ENCODE measurements at places on chromosomes 7 and 10.

DNA sequence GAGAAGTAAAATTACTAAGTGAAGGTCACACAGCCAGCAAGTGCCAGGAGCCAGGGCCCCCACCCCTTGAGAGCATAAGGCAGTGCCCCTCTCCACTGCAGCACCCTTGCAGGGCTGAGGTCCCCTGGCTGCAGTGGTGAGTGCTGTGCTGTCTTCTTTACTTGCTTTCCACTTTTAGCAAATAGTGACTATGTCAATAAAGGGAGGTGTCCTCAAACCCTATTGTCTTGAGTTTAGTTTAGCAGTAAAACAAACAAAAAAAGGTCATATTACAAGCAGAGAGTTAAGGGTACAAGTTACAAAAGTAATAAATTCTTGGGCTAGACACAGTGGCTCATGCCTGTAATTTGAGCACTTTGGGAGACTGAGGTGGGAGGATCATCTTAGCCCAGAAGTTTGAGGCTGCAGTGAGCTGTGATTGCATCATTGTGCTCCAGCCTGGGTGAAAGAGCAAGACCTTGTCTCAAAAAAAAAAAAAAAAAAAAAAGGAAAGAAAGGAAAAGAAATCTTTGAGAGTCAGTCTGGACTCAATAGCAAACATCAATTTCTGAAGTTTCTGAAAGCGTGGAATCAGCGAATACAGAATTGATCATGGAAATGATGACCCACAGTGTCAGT lies 39.0 kb upstream of the KIF5B start:
- DNase-seq = no peak

- no peak for DNase-seq
These were observed 8.1 kb upstream of the VDAC2 start for GRCh38 chr10:75202321-75203045.

DNA sequence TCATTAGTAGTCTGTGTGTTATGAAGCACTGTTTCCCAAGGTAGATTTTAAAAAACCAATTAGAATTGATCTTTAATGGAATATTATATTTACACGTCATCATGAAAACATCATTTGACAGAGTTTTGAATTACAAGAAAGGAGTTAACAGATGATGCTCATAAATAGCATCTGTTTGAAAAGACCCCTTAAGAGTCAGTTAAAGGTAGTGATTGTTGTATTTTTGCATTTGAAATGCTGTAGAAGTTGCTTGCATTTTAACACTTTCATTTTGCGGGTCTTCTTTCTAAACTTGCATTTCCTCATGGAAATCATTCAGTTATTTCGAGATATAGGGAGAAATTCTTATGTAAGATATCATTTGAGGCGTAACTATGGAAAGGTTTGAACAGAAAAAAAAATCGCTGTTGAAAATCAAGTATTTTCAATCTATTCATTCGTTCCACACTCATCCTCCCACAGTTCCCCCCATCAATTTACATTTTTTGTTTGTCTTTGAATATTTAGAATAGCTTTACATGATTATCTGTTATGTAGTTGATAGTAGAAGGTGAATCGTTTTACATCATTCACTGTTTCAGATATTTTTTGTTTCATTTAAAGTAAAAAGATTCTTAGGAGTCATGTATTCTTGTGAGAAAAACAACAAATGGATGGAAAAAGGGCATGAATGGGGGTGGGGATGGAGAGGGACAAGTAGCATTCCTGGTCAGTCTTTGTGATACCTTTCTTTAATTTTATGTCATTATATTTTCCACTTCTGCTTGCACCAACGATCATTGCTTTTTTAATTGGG lies 3.0 kb upstream of the SKIDA1 start:
- DNase-seq = no peak

GRCh38 chr10:128377988-128378387 lies 251.8 kb upstream of the MKI67 start:
- DNase-seq = no peak

GRCh38 chr7:16669581-16669980 lies 23.6 kb downstream of the BZW2 start:
- DNase-seq = no peak

- DNase-seq = no peak
These were observed 74.1 kb upstream of the PARD3 start for GRCh38 chr10:34889004-34889869.

- DNase-seq = no peak
These were observed 56.1 kb upstream of the SH2B2 start for GRCh38 chr7:102230593-102230992.

DNA sequence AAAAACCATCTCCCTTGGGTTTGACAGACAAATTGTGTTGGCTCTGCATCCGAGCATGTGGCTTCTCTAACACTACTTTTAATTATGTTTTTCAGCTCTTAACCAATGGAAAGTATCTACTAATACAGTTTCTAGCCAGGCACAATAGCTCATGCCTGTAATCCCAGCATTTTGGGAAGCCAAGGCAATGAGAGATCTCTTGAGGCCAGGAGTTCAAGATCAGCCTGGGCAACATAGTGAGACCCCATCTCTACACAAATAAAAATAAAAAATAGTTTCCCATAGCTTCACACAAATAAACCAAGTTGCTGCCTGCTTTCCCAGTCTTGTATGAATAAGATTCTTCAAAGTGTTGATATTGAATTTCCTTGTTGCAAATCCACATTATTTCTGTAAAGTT lies 13.8 kb upstream of the ARHGAP12 start:
- DNase-seq = no peak

DNA sequence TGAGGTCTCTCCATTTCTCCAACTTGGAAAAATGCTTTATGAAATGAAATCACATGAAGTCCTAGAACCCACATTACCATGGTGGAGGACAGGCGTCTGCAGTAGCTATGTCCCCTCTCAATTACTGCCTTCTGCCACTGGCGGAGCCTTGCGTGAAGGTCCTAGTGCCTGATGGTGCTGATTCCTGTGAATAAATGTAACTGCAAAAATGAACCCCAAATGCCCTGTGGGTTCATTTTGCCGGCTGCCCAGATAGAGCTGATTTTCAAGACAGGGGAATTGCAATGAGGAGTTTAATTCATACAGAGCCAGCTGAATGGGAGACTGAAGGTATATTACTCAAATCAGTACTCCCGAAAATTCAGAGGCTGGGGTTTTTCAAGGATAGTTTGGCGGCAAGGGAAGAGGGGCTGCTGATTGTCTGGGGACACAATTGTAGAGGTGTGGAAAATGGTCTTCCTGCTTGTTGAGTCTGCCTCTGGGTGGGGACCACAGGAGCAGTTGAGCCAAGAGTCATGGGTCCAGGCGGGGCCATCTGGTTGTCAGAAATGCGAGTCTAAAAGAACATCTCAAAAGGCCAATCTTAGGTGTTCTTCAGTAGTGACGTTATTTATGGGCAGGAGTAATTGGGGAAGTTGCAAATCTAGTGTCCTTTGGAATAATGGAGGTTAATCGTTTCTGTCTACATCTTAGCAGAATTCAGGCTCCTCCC lies 13.5 kb downstream of the PRF1 start:
- DNase-seq = no peak

DNA sequence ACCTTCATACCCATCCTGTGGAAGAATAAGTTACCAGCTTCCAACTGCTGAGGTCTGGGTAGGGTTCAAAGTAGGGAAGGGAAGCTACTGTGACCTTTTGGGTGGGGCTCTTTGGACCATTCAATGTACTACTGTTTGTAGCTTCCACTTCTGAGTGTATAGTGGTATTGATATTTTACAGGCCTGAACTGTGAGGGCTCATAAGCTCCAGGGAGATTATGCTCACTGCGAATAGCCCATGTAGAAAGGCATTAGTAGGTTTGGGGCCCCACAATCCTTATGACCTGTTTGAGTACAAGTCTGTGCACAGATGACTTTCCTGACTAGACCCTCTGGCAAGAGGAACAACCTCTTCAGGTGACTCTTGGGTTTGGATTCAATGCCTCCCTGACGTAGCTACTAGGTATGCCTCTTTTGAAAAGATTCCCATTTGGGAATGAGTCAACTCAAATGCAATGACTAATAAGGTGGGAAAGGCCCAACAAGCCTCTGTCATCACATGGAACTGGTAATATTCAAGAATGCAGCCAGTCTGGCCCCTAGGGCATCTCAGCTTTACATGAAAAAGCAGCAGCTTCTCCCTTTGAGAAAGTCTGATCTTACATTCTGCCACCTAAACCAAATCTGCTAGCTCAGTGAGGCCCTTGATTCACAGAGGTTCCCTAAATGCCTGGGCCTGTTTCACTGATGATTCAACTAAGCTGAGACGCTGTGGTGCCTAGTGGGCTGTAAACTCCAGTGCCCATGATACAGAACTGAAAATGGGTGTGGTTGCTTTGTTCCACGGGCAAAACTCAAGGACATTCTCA lies 79.8 kb downstream of the ABI1 start:
- DNase-seq = no peak

DNA sequence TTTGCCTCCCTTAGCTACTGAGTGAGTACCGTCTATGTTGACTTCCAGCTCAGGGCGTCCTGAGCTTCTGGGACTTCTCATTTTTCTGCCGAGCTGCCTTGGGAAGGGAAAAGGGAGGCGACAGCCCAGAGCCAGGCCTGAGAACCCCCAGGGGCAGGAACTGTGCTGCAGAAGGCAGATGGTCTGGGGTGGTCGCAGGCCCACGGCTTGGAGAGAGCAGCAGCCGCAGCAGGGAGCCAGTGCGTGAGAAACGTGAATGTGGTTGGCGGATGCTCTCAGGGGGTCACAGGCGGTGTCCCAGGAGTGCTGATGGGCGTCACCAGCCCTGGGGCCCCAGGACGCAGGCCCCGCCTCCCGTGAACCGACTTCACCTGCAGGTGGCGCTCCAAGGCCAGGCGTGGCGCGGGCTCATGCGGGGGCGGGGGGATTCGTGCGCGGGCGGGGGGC lies 9.2 kb upstream of the PWWP2B start:
- DNase-seq = peak; percentile 11

GRCh38 chr10:128031216-128031615 lies 95.0 kb downstream of the MKI67 start:
- DNase-seq = no peak

- DNase-seq = no peak
These were observed 806 bp upstream of the VIPR2 start for GRCh38 chr7:159145490-159145855.

DNA sequence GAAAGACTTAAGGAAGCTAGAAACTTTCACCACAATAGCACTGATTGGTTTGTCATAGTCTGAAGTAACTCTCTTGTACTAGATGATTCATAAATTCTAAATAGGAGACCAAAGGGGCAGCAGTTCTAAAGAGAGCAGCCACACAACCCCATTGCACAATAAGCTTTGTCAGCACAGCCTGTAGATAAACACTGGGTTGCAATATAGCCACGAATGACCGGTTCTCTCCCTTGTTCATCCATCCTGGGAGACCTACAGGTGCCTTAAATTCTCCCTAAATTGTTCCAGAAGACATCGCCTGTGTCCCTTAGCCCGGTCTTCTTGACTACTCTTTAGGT lies 167.0 kb downstream of the SNX13 start:
- DNase-seq = no peak

DNA sequence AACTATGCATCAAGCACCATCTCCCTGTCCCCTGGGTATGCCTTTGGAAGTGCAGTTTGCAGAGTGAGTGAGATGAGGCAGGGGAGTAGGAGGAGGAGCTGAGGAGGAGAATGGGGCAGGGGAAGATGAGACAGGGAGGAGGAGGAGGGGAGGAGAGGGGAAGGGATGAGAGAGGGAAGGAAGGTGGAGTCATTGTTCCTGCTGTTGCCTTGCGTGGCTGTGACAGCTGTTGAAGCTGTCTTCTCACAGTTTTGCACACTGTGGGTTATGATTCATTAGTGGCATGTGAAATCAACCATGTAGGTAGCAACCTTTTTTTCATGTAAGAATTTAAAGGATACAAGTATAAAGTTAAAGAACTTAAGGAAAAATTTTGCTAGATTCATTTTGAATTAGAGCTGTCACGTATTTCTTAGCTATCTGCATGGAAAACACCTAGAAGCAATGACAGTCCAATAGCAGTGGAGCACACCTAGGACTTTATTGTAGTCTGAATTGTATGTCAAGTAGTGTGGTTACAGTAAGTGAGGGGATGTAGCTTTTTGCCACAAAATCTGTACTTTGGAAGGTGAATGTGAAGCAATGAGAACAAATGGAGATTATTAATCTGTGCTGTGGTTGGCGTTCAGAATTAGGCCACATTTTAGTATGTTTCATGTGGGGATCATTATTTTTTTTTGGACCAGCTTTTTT lies 21.7 kb downstream of the CCM2 start:
- no peak for DNase-seq

GRCh38 chr7:136183981-136184380 lies 206.8 kb upstream of the MTPN start:
- no peak for DNase-seq

DNA sequence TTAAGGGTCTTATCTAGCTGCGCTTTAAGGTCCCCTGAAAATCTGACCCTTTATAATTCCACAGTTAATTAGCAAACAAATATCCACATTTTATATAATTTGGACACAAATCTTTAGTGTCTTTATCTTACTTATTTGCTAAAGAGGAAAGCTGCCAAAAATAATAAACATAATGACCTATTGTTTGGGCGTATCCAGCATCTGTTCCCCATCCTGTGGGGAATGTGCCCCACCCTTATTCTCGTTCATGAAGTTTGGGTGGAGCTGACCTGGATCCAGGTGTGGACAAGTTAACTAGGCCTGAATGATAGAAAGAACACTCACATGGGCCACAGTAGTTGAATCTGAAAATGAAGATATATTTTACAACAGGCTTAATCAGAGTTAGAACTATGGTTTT lies 218.3 kb downstream of the CRPPA start:
- no peak for DNase-seq

GRCh38 chr7:29281782-29282541 lies 87.4 kb downstream of the CHN2 start:
- DNase-seq = peak; percentile 63

GRCh38 chr10:75640803-75641202 lies 209.4 kb downstream of the LRMDA start:
- DNase-seq = no peak

DNA sequence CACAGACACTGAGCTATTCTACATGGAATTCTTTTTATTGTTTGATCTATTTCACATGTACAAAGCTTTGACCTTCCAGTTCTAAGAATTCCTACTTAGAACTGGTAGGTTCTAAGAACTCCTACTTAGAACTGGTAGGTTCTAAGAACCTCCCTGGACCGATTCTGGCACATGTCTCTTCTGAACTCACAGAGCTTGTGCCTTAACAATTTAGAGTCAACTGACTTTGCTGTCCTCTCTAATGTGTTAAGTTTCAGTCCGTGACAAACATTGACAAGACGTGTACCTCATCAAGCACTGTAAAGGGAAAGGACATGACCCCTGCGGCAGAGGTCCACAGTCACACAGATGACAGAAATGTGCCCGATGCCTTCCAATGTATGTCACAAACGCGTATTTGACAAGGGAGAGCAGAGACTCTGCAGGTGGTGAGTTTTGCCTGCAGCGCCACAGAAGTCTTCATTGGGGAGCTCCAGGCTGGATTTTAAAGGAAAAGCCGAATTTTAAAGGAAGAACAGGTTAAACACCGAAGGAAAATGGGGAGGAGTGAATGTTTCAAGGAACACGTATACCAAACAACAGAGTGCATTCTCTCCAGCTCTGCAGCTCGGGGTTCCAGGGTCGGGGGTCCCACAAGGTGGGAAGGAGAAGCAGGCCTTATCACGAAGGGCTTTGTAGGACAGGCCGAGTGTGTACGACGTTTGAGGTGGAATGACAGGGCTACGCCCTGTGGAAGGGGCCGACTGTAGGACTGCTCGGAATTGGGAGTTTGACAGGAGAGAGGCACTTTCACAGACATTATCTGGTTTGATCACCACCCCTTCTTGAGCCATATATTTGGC lies 161.1 kb upstream of the KLF14 start:
- no peak for DNase-seq
